ENCODE measurements at places on chromosomes 11 and 22. TPM values are rescaled to one million over a fixed set of nuclear protein-coding genes. Genes with fewer than 3 reads are reported as not detected.
A peak's percentile ranks its signal among the peaks of the same experiment; 100 is the strongest.

DNA sequence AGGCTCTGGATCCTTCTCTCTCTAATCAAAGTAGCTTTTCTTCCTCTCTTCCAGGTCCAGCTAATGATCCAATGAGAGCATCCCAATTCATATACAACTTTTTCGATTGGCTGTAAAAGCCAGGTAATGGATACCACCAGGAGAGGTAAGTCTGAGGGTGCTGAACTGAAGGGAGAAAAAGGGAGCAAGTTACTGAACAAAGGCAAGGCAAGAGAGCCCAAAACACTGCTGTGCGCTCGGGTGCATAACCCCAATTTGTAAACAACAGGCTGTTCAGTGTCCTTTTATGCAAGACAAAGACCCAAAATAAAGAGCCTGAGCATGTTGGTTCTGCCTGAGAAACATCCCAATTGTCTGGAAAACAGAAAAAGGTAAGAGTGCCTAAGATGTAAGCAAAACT, 260.1 kb downstream of the DCDC1 start:
- no peak for DNase-seq
- no peaks in the 10 kb centered on the region for H3K27me3 ChIP-seq
- H3K27ac ChIP-seq, result no peak overlapping the region
- no peaks in the 10 kb centered on the region for H3K36me3 ChIP-seq
- no peak overlapping the region for H3K4me3 ChIP-seq
- no peaks in the 10 kb centered on the region for H3K4me1 ChIP-seq

DNA sequence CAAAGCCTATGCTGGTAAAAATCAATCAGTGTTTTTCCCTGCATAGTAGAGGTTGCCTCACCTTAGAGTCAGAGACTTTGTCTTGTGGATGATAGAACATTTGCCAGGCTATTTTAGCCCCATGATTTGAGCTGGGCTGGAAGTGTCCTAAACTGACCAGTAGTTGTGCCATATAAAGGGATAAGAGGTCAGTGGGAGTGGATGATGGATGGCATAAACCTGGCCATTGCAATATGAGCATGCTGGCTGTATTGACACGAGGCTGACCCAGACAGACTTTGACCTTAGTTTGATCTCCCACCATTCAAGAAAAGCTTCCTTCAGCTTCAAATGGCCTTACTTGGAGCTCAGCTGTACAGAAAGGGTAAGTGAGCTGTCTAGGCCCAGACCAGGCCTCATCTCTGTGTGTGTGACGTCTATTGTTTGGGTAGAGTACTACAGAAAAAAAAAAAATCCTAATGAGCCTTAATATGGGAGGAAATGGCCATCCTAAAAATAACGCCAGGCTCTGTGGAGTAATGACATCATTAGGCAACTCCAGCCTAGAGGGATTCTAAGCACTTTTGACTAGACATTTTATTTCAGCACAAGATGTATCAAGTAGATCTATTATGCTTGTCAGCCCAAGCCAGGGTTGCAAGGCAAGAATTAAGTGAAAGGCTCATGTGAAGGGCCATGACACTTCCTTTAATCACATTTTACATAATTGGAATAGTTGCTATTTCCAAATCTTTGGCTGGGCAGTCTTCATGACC, 51.3 kb upstream of the CADM1 start:
- H3K27ac ChIP-seq, result no peak overlapping the region
- no peaks in the 10 kb centered on the region for H3K27me3 ChIP-seq
- no peaks in the 10 kb centered on the region for H3K36me3 ChIP-seq
- no peak overlapping the region for H3K4me3 ChIP-seq

- H3K27ac ChIP-seq, result no peak overlapping the region
- peaks cover 24% of the 10 kb centered on the region for H3K27me3 ChIP-seq
- H3K4me3 ChIP-seq, result no peak overlapping the region
- peaks cover 43% of the 10 kb centered on the region for H3K4me1 ChIP-seq
Observed at GRCh38 chr11:36354221-36355003, 58.3 kb downstream of the PRR5L start.

Gene PRG3
- total RNA-seq, result not detected

Gene SORL1
- total RNA-seq, result 107 TPM

Gene PGR
- not detected for total RNA-seq

DNA sequence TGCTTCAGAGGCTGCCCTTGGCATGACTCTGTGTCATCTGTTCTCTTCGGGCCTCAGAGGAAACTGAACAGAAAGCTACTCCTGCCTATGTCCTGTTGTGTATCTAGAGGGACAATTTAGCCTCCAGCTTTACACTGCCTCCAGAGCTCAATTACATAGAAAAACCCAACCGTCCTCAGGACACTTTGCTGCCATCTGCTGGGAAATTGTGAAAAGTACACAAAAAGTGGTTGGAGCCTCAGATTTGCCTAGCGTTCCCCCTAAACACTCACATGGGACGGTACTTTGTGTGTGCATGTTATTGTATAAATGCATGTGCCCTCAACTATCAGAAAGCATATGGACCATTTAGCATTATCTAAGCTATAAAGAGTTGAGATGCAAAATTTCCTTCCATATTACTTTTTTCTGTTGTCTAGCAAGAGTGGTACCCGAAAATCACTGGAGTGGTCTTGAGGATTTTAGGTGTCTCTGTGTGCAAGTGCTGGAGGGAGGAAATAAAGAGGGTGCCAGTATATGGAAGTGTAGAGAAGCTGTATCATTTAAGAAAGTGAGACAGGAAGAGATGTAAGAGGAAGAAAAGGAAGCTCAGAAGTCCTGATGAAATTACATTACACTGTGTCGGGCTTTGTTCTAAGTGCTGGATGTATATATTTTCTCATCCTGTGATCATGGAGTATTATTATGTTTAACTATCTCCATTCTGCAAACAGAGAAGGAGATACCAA, 8.7 kb upstream of the MS4A4E start:
- no peaks in the 10 kb centered on the region for H3K36me3 ChIP-seq
- no peak overlapping the region for H3K27ac ChIP-seq
- DNase-seq, result peak; percentile 28

DNA sequence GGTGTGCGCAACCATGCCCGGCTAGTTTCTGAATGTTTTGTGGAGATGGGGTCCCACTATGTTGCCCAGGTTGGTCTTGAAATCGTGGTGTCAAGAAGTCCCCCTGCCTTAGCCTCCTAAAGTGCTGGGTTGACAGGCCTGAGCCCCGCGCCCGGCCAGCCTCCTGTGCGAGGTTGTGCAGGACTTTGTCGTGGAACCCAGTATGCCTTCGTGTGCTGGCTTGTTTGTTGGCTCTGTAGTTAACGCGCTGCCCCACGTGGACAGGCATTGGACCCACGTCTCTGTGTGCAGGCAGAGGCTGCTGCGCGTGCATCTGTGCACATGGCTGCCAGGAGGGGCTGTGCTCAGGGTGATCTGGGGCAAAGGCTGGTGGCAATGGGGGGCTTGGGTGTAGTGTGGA, 33.9 kb upstream of the ZNF195 start:
- H3K4me1 ChIP-seq, result no peaks in the 10 kb centered on the region
- H3K27ac ChIP-seq, result no peak overlapping the region
- no peak overlapping the region for H3K4me3 ChIP-seq
- no peak for DNase-seq
- H3K27me3 ChIP-seq, result no peaks in the 10 kb centered on the region
- H3K36me3 ChIP-seq, result no peaks in the 10 kb centered on the region

- H3K4me3 ChIP-seq, result no peak overlapping the region
- H3K27ac ChIP-seq, result no peak overlapping the region
- no peak for DNase-seq
- H3K4me1 ChIP-seq, result peaks cover 4% of the 10 kb centered on the region
- peaks cover 9% of the 10 kb centered on the region for H3K27me3 ChIP-seq
Observed at GRCh38 chr11:2101171-2101675, 38.0 kb downstream of the IGF2 start.

DNA sequence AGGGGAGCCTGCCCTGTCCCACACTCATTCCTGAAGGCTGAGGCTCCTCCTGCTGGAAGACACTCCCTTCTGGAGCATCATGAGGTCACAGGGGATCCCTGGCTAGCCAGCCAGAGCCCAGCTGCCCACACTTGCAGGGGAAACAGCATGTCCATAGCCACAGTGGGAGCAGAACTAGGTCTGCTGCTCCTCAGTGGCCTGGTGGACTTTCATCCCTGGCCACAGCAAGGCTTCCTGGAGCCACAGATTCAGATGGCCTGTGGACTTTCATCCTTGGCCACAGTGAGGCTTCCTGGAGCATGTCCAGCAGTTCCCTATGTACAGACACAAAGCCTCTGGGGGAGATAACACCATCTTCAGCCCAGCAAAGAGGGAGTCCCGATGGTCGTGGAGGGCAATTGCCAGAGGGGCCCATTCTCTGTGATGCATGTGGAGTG, 5.9 kb upstream of the APOL6 start:
- H3K4me1 ChIP-seq, result peaks cover 11% of the 10 kb centered on the region
- no peaks in the 10 kb centered on the region for H3K36me3 ChIP-seq
- no peak overlapping the region for H3K27ac ChIP-seq
- H3K4me3 ChIP-seq, result no peak overlapping the region
- peaks cover 2% of the 10 kb centered on the region for H3K27me3 ChIP-seq

GRCh38 chr11:82969811-82970210, 68.3 kb downstream of the DDIAS start:
- no peak for DNase-seq
- H3K36me3 ChIP-seq, result peaks cover 3% of the 10 kb centered on the region
- no peak overlapping the region for H3K27ac ChIP-seq
- no peak overlapping the region for H3K4me3 ChIP-seq
- H3K4me1 ChIP-seq, result peaks cover 27% of the 10 kb centered on the region

DNA sequence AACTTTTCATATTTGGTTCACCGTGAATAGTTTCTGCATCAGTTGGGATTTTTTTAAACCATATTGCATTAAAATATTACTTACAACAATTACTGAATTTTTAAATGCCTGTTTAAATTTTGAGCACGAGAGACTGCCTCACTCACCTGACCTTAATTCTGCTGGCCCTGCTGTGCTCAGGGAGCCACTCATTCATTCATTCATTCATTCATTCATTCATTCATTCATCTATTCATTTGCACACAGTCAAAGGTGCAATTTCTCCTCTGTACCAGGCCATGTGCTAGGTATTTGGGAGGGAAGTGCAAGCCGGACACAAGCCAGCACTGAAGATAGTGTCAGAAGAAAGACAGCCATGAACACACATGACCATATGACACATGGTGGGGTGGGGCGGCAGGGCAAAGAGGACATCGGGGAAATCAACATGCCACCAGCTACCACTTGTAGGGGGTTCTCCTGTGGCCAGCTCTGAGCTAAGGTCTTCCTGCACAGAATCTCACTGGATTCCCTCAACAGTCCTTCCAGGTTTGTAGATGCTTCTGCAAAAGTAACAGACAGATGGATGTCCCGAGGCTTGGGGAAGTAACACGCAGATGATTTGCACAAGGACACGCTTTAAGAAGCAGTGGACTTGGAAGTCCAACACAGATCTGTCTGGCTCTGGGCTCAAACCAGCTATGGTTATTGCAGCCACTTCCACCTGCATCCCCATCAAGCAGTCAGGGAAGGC, 568 bp upstream of the CSF2RB start:
- H3K36me3 ChIP-seq, result no peaks in the 10 kb centered on the region
- H3K4me1 ChIP-seq, result no peaks in the 10 kb centered on the region
- H3K27me3 ChIP-seq, result peaks cover 34% of the 10 kb centered on the region
- H3K4me3 ChIP-seq, result no peak overlapping the region
- no peak for DNase-seq

GRCh38 chr11:119380827-119381180, 686 bp downstream of the USP2 start:
- DNase-seq, result no peak
- H3K4me3 ChIP-seq, result no peak overlapping the region
- peaks cover 12% of the 10 kb centered on the region for H3K4me1 ChIP-seq
- H3K27ac ChIP-seq, result peak overlapping the region; percentile 47
- no peaks in the 10 kb centered on the region for H3K36me3 ChIP-seq

Gene CARD10
- total RNA-seq, result 0.31 TPM

DNA sequence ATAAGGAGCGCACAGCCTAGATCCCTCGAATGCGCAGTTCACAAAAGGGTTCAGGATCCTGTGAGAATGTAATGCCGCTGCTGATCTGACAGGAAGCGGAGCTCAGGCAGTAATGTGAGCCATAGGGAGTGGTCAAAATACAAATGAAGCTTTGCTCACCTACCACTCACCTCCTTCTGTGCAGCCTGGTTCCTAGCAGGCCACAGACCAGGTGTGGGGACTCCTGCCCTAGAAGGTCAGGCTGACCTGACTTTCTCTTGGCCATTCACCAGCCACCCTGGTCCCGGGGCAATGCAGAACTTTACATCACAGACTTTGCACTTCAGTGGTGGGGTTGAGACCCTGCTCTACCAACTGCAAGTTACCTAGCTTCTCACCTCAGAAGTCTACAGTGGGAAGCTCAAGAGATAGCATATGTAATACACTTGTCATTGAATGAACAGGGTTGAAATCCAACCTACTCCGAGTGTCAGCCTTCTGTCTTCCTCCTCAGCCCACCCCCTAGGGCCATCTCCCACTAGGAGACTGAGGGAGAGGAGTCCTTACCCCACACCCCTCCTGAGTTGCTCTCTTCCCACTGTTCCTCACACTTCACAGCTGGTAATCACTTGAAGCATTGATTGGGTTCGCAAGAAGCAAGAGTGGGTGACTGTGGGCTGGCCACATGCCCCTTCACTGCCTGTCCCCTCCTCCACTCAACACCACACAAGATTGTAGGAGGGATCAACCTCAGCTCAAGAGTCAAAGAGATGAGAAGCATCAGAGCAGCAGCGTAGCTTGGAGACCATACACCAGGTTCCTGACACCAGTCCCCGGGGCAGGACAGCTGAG, 2.0 kb upstream of the KCNJ1 start:
- H3K36me3 ChIP-seq, result no peaks in the 10 kb centered on the region
- peak; percentile 62 for DNase-seq
- H3K27ac ChIP-seq, result no peak overlapping the region
- H3K4me3 ChIP-seq, result no peak overlapping the region
- peaks cover 10% of the 10 kb centered on the region for H3K27me3 ChIP-seq
- peaks cover 5% of the 10 kb centered on the region for H3K4me1 ChIP-seq

GRCh38 chr11:78474451-78474850, 56.8 kb upstream of the GAB2 start:
- no peak overlapping the region for H3K27ac ChIP-seq
- DNase-seq, result no peak
- H3K4me1 ChIP-seq, result peaks cover 5% of the 10 kb centered on the region
- H3K36me3 ChIP-seq, result peaks cover 21% of the 10 kb centered on the region
- no peaks in the 10 kb centered on the region for H3K27me3 ChIP-seq

Gene HOATZ
- 0.37 TPM for total RNA-seq

DNA sequence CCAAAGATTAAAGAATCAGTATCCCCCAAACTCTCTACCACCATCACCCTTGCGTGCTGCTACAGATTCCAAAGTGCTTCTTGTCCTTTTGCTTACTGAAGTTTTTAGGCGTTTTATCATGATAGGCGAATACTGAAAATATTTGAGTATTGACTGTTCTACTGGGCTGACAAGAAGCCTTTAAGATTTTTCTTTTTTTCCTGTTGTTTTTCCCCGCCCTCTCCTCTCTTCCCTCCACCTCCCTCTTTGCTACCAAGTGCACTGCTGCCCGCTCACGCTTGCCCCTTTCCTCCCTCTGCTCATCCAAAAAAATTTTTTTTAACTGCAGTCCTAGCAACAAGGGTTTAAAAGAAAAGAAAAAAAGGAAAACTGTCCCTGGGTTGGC, 679 bp downstream of the SPCS2 start:
- no peak for DNase-seq
- H3K4me3 ChIP-seq, result peak overlapping the region; percentile 99
- H3K36me3 ChIP-seq, result peaks cover 42% of the 10 kb centered on the region
- peak overlapping the region; percentile 96 for H3K27ac ChIP-seq
- peaks cover 32% of the 10 kb centered on the region for H3K4me1 ChIP-seq
- H3K27me3 ChIP-seq, result no peaks in the 10 kb centered on the region

GRCh38 chr11:128595221-128595620, 7.9 kb upstream of the ETS1 start:
- no peak overlapping the region for H3K27ac ChIP-seq
- peaks cover 11% of the 10 kb centered on the region for H3K27me3 ChIP-seq
- no peak for DNase-seq
- no peaks in the 10 kb centered on the region for H3K36me3 ChIP-seq

Gene STK33
- 3.7 TPM for total RNA-seq

GRCh38 chr22:44220727-44221680, 40.3 kb downstream of the PARVG start:
- H3K4me1 ChIP-seq, result no peaks in the 10 kb centered on the region
- no peak overlapping the region for H3K27ac ChIP-seq
- no peak overlapping the region for H3K4me3 ChIP-seq
- no peaks in the 10 kb centered on the region for H3K36me3 ChIP-seq

Data from activated CD8-positive, alpha-beta T cell treated with anti-CD3 and anti-CD28 coated beads, Interleukin-2, amount 10 ng/mL, durations not matched to agents 7 days and 5 days (primary cell).